ENCODE measurements at places on chromosomes 1 and 21.

DNA sequence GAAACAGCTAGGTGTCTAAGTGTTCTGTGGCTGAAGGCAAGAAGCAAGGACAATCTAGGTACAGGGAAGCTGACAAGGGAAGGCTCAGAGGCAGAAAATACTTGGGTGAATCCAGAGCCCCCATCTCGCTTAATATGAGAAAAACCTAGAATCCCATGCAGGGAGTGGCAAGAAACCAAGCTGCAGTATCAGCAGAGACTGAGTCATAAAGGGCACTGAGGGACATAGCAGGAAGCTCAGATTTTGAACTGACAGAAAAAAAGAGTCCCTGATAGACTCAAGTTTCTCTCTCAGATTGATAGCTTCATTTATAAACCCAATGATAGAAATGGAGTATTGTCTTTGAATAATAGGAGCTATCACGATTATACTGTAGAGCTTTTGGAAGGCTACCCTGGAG, 77.3 kb upstream of the KCNJ15 start:
- no peak for DNase-seq

DNA sequence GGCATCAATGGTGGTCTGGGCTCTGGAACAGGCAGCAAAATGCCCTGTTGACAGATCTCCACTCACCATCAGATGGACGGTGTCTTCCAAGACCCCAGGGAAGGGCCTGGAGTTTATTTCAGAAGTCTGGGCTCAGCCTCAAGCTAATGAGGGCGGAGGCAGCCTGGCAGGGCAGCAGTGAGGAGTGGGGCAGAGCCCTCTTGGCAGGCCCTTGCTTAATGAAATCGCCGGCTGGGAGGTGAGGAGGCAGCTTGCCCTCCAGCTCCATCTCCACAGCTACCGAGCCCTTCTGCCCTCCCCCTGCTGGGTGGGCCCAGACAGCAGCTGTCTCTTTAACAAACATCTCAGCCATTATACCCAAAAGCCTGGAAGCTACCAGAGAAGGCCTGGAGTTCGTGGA, 22.0 kb upstream of the GRIK3 start:
- no peak for DNase-seq

DNA sequence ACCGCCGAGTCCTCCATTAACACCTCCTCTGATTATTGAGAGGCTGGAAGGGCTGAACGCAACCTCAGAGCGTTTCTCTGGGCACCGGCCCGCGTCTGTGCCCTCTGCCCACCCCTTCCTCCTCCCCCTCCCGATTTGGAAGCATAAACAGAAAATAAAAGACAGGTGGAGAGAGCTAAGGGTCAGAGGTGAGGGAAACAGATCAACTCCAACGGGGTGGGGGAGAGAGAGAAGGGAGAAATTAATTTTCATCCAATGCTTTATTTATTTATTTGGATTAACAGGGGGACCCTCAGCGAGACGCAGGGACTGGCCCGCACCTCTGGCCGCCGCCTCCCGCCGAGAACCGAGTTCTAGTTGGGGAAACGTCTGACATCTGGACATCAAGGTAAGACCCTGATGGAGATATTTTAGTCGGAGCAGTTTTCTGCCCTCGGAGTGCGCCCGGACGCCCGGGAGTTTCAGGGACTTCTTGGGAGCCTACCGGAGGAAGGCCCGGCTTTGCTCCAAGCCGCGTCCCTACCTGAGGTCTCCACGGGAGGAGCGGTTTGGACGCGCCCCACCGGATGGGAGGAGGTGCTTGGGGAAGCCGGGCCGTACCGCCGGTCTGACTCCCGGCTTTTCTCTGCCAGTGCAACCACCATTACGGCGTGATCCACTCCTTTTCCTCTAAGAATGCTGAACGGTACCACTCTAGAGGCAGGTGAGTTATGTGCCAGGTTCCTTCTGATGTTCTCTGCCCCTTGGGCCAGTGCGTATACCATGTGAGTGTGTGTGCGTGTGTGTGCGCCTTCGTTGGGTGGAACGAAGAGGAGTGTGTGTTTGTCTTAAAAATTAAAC, 5.1 kb upstream of the LHX9 start:
- DNase-seq, result no peak

DNA sequence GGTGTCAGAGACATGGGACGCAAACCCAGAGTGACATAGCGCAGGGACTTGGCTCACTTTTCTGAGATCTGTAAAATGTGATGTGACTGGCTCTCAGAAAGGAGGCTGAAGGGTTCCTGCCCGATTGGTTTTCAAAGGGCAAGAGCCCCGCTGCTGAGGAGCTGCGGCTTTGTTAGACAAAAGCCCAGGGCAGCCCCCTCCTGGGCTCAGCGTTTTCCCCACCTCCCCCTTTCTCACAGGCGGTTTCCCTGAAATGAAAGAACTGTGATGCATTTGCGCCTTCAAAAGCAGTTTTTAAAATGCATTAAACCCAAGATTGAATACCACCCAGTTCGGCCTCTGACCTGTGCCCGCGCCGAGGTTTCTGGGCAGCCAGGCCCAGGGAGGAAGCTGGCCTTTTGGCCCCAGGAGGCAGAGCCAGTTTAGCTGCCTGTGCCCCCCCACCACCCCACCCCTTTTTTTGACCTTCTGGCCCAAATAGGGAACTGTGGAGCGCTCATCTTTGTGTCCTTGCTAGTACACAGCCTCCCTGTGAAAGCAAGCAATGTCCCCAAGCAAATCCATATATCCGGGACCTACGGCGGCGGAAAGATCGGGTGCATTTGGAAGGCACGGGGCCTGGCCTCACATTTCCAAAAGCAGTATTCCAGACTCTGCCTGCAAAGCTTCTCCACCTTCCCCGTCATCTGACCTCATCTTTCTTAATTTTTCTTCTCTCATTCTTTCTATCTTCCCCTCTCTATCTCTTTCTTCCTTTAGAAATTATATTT, 28.6 kb downstream of the CD247 start:
- DNase-seq, result peak; percentile 84

GRCh38 chr1:199083680-199084079, 444.8 kb downstream of the PTPRC start:
- DNase-seq, result no peak

DNA sequence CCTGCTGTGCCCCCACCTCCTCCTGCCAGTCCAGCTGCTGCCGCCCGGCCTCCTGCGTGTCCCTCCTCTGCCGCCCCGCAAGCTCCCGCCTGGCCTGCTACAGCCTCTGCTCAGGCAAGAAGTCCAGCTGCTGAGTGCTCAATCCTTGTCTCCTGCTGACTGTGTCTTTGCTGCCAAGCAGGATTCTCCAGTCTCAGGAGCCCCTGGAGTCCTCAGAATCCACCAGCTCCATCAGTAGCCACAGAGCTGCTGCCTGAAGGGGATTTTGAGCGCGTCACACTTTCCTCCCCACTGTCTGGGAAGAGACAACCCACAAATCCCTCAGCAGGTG, 973 bp downstream of the KRTAP10-11 start:
- no peak for DNase-seq

GRCh38 chr21:29075706-29076466, 2.4 kb upstream of the CCT8 start:
- no peak for DNase-seq

- no peak for DNase-seq
Measured at GRCh38 chr1:43878854-43879253, 54.7 kb upstream of the ARTN start.

DNA sequence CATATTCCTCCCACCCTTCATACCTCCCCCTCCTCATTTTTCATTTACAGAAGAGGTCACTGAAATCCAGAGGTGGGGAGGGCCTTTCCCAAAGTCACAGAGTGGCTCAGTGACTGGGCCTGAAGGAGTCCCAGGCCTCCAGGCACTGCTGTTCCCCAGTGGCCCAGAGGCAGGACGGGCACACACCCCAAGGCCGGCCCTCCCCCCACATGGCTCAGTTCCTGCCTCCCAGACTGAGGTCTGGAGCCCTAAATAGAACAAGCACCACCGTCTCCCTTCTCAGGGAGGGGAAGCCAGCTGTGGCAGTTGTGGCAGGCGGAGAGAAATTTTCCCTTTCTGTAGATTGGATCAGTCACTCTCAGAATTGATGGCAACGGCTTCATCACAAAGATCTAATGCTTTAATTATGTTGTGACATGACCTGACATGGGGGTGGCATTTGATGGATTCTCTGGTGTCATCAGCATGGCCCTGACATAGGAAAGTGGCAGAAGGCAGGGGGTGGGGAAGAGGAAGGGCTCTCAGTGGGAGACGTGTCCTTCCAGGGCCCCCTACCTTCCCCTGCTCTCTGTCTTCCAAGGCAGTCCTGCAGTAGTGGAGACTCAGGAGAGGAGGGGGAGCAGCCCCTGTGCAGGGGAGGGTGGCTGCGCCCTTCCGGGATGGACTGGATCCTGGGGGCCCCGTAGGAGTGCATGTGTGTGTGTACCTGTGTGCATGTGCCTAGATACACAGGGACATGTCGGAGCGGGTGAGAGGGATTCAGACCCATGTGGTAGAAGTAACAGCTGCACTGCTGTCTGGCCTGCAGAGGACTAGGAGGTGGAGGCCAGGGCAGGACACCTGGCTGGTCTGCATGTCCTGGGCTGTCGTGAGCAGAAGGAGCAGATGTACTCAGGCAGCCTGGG, 41.2 kb upstream of the FOXO6 start:
- no peak for DNase-seq

DNA sequence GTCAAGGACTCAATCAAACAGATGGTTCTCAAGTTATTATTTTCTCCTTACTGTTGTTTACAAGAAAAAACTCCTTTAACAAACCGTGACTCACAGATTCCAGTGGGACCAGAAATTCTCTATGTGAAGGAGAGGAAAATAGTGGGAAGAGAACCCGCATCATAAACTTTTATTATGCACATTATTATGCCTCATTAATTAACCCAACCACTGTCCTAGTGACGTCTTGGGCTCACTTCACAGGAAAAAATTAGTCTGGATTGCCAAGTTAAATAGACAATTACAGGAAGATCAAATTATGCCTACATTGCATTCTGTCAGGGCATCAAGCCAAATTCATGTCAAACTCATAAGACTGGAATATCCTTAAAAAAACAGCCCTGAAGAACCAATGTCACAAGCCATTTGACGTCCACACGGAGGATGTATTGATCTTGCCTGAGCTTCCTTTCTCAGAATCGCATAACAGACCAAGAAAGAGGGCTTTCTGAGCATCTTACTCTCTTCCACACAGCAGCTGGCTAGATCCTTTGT, 347.8 kb downstream of the DUSP10 start:
- DNase-seq, result no peak

GRCh38 chr1:229378586-229379367, 35.9 kb upstream of the CCSAP start:
- no peak for DNase-seq

DNA sequence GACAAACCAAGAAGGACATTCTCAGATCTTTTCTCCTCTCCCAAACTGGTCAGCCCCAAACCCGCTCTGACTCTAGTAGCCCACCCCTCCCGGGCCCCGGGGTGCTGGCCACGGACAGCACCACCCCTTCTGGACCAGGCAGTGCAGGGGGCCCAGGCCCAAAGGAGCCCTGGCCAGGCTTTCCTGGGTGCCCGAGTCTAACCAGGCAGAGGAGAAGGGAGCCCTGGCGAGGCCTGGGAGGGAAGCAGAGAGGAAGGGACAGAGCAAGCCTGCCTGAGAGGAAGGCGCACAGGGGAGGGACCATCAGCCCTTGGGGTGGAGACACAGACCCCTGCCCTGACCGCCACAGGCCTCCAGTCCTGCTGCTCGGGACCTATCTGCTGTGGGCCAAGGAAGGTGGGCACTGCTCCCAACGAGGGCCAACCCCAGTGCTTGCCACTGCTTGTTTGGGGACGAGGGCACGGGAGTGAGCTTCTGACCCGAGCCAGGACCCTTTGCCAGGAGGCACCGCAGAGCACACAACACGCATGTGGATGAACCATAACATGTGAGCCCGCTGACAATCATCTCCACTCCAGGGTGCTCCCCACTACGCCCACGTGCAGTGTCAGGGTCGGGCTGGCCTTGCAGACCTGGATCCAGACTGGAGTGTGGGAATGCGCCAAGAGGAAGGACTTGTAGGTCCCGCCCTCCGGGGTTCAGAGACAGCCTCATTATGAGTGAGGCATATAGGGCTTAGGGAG, 57.6 kb downstream of the KCNAB2 start:
- DNase-seq, result no peak

- no peak for DNase-seq
Measured at GRCh38 chr1:100722221-100722620, 2.7 kb downstream of the VCAM1 start.

DNA sequence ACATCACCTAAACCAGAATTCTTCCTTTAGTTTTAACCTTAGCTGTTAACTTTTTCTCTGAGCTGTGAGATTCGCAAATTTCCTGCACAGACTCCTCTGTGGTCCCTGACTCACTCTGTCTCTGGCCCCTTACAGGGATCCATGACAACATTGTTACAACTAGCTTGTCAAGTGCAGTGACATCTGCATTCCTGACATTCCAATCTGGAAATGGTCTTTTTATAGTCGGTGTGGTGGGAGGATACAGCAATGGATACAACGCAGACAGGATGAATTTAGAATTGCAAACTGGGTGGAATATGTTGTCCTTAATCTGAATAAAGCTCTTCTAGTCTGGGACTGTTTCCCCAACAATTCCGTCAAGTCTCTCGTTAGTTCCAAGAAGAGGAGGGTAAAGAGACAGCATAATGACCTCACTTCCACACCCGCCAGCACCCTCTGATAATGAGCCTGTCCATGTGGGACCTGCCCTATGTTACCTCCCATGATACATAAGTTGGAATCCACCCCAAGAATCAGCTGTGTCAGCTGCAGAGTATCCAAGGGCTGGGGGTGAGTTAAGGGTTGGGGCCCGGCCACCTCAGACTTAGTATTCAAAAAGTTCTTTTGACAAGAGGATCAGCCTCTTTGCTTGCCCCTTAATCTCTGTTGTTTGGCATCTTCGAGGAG, 49.4 kb downstream of the ILDR2 start:
- DNase-seq, result no peak

GRCh38 chr1:88701275-88701674, 17.2 kb downstream of the PKN2 start:
- no peak for DNase-seq

- no peak for DNase-seq
Measured at GRCh38 chr1:54850737-54851136, 36.3 kb downstream of the DHCR24 start.

DNA sequence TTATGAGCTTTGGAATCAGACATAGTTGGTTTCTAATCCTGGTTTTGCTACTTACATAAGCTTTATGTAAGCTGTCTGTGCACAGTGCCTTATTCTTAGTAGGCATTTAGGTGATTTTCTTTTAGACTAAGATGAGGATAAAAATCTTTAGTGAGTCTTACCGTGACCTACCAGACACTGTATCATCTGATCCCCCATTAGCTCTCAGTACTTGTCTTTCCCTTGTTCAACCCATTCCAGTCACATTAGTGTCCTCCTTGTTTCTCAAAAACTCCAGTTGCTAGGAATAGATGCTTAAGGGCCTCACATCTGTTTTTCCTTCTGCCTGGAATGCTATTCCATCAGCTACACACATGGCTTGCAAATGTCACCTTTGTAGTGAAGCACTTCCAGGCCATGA, 18.8 kb downstream of the PPP1R12B start:
- no peak for DNase-seq

- DNase-seq, result no peak
Measured at GRCh38 chr1:117599286-117600221, 6.3 kb upstream of the TENT5C start.

DNA sequence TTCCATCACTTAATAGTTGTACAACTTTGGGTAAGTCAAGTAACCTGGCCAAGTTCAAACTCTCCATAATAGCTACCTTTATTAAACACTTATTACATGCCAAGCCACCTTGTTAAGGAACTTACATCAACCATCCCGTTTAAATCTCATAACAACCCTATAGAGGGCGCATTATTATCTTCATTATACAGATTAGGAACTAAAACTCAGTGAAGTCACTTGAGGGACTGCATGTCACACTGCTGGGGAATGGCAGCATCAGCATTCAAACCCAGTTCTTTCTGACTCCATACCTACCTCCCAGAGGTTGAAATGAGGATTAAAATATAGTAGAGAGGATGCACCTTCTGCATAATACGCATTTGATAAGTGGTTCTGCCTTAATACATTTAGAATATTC, 47.1 kb upstream of the PLA2G2C start:
- DNase-seq, result no peak

Measured in immature natural killer cell (primary cell).